T-helper 22 cell (primary cell): ENCODE measurements at places on chromosomes 6 and 20.
A peak's percentile ranks its signal among the peaks of the same experiment; 100 is the strongest.

- DNase-seq, result no peak
Measured at GRCh38 chr20:63087872-63088680, 81.3 kb upstream of the BHLHE23 start.

GRCh38 chr6:18260448-18261106, 3.8 kb downstream of the DEK start:
- DNase-seq, result no peak

DNA sequence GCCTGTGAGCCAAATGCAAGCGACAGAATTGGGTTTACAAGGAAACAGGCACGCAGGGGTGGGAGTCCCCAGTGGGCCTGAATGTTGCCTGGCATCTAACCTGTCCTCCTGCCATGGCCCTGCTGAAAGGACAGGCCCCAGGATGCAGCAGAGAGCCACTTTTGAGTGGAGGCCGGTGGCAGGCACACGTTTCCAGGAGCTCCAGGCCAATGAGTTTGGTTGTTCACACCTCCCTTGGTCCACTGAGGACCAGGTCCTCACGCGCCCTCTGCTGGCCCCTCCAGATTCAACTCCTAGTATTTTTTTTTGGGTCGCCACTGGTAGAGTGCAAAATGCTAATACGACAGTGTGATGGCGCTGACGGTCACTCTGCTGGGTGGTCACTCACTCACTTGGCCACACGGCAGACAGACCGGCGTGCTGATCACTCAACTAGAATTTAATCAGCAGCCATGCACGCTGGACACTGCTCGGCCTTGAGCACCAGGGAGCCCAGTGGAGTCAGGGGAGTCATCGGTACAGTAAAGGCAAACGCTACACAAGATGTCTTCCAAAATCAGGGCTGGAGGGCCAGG, 81.7 kb upstream of the NFATC2 start:
- peak; percentile 17 for DNase-seq

DNA sequence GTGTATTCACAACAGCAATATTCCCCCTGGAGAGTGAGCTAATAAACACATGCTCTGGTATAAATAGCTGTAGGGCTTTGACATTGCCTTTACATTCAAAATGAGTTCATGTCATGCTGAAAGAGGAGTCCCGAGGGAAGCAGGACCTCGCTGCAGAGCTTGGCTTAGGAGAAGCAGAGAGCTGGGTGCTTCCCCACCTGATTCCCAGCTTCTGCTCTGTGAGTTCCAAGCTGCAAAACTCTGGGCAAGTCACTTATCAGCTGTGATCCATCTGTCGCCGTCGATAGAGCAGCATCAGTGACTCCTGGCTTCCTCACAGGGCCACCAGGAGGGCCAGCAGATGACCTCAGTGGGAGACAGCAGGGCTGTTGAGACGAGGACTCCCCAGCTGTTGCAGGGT, 241.8 kb downstream of the ANKRD60 start:
- no peak for DNase-seq

DNA sequence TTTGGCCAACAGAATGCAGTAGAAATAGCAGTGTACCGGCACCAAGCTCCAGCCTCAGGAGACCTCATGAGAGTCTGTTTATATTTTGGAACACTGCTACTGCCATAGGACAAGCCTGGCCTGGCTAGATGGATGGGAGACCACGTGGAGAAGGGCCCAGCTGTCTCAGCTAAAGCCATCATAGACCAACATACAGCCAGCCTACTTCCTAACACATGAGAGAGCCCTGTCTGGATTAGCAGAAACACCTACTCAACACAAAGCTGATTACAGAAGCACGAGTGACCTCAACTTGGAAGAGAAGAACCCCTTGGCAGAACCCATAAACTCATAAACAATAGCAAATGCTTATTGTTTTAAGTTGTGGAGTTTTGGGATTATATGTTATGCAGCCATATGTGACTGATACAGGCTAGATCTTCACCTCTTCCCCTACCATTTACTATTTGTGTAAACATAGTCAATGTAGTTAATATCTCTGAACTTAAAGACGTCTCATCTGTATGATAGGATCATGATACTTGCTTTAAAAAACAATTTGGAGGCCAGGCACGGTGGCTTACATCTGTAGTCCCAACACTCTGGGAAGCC, 199.4 kb upstream of the ZNF217 start:
- DNase-seq, result no peak

DNA sequence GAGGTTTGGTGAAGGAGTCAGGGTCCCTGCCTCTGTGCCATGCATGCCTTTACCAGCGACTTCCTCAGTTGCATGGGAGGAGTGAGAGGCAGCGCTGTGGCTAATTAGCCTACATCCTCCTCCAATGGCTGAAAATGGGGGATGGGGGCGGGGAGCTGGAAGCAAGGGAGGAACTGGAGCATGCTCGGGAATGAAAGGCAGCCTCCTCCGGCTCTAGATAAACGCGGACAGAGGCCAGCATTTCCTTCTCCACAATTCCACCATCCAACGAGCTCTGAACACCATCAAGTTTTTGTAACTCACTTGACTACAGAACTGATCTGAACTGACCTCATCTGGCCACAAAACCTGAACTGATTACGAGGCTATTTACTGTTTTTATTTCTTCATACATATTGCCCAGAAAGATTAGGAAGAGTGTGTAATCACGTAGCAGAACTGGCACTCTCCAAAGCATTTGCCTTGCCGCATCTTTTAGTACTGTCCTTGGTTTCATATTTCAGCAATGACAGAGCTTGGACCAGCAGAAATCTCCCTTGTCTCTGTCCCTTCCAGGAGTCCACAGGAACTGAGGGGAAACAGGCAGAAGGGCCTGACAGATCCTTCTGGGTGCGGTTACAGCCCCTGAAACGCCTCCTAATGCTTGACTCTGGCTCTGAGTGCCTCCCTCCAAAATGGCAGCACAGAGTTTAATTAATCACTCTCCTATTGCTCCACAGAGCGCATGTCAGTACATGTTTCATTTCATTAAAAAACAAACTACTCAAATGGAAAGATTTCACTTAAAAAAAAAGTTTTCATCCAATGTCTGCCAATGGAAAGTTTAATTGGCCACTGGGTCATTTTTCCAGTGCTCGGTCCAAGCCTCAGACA, 58.2 kb upstream of the TRAF3IP2 start:
- DNase-seq, result no peak

- DNase-seq, result no peak
Measured at GRCh38 chr20:18288749-18289267, 481 bp downstream of the ZNF133 start.

- no peak for DNase-seq
Measured at GRCh38 chr6:46288835-46289234, 118.1 kb upstream of the ENPP5 start.

DNA sequence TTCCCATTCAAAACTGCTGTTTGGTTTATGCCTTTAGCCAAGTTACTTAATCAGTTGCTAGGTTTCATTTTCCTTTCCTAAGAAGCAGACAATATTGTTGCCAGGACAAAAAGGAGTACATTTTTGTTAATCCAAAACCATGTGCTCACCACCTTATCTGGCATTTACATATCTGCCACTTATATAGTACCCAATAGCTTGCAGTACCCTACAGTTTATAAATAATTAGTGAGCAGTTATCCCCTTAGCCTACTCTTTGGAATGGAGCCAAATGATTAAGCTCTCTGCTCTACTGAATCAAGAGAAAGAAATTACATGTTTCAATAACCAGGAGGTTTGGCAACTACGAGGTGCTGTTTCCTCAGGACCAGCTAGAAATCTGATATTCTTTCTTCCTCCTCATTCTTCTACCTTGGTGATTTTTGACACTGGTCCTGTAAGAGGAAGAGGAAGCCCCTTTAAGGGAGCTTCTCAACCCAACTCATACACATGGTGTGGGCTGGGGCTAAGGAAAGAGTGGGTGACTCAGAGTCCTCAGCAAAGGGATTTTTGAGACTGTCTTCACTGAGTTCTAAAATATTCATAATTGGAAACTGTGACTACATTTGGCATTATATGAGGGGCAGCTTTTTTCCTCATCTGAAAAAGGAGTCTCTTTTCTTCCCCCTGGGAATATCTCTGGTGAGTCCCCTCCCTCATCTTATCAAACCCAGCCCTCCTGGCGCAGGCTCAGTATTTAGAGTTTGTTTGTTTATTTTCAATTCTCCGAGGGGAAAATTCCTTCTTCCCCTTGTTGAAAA, 1.5 kb downstream of the ZNFX1 start:
- DNase-seq, result peak; percentile 40
